Nephron progenitor cell (in vitro differentiated cells): ENCODE measurements at places on chromosomes 7 and 10.

DNA sequence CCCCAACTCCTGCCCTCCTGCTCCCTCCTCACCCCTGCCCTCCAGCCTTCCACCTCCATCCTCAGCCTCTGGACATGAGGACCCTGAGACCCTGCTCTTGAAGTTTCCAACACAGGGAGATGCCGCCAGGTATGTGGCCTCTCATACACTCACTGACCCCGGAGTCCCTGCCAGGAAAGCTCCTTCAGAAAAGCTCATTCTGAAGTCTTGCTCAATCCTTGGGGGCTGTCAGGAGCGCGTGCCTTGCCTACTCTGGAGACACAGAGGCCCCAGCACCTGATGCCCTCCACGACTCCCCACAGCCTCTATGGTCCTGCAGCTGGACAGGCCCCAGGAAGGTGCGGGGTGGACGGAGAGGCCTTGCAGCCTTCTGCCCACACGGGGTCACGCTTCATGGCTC, 11.0 kb downstream of the NUDT1 start:
- peak overlapping the region; percentile 74 for H3K27ac ChIP-seq
- H3K36me3 ChIP-seq = peaks cover 4% of the 10 kb centered on the region
- peaks cover 6% of the 10 kb centered on the region for H3K4me1 ChIP-seq
- no peak for DNase-seq

DNA sequence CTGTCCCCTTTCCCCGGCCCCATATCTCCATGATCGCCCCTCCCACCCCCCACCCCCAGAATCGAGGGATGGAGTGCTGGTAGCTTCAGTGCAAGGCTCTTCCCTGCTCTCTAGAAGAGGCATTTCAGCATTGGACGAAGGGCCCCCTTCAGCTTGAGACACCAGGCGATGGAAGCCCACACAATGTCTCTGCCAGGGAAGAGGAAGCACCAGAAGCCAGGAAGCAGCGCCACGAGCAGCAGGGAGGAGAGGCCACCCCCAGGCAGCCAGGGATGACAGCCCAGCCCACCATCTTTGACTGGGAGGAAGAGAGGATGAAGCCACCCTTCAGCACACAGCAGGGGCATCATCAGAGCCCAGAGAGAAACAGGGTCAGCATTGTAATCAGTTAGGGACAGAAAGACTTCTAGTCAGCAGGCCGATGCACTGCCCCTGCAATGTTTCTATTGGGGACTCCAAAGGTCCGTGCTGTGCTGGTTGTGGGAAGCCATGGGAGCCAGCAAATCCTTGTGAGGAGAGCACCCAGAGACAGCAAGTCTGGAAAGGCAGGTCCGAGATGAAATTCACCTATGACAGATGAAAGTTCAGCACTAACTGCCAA, 15.7 kb downstream of the TMEM72 start:
- no peak for DNase-seq
- H3K4me3 ChIP-seq = no peak overlapping the region
- H3K36me3 ChIP-seq = peaks cover 8% of the 10 kb centered on the region
- peaks cover 38% of the 10 kb centered on the region for H3K27me3 ChIP-seq

- H3K4me3 ChIP-seq = no peak overlapping the region
- no peaks in the 10 kb centered on the region for H3K36me3 ChIP-seq
- peaks cover 3% of the 10 kb centered on the region for H3K27me3 ChIP-seq
- no peak overlapping the region for H3K27ac ChIP-seq
Observed at GRCh38 chr7:104040666-104041065, 51.2 kb upstream of the RELN start.

DNA sequence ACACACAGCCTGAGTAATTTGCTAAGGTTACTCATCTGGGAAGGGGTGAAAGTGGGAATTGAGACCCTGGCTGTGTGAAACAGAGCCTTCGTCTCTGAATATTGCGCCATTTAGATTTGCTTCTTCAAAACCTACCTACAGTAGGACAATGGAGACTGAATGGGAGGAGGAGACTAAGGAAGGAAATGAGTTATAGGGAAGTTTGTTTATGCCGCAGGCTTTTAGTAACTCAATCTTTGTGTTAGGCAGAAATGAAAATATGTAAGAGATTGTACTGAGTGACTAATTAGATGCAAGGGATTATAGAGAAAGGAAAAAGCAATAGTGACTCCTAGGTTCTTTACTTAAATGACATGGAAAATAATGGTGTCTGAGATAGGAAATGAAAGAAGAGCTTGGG, 80.2 kb downstream of the KCND2 start:
- DNase-seq = no peak
- H3K36me3 ChIP-seq = no peaks in the 10 kb centered on the region
- H3K27ac ChIP-seq = peak overlapping the region; percentile 2
- H3K4me1 ChIP-seq = no peaks in the 10 kb centered on the region

DNA sequence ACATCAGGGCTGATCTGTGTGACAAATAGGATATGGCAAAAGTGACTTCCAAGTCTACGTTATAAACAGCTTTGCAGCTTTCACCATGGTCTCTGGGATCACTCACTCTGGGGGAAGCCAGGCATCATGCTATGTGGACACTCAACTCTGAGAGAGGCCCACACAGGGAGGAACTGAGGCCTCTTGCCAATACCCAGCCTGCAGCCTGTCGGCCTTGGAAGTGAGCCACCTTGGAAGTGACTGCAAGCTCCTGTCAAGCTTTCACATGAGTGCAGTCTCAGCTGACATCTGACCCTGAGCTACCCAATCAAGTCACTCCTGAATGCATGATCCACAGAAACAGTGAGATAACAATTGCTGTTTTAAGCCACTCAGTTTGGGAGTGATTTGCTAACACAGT, 56.5 kb downstream of the MMRN2 start:
- no peak overlapping the region for H3K4me3 ChIP-seq
- DNase-seq = no peak
- no peaks in the 10 kb centered on the region for H3K27me3 ChIP-seq
- H3K36me3 ChIP-seq = peaks cover 62% of the 10 kb centered on the region

GRCh38 chr7:142836426-142836825, 18.4 kb upstream of the EPHB6 start:
- H3K4me1 ChIP-seq = no peaks in the 10 kb centered on the region
- no peak overlapping the region for H3K27ac ChIP-seq
- no peak for DNase-seq
- H3K27me3 ChIP-seq = peaks cover 6% of the 10 kb centered on the region
- H3K4me3 ChIP-seq = no peak overlapping the region
- H3K36me3 ChIP-seq = no peaks in the 10 kb centered on the region

- H3K4me3 ChIP-seq = peak overlapping the region; percentile 13
- peaks cover 27% of the 10 kb centered on the region for H3K27me3 ChIP-seq
- DNase-seq = no peak
- peaks cover 67% of the 10 kb centered on the region for H3K4me1 ChIP-seq
- H3K27ac ChIP-seq = peak overlapping the region; percentile 8
Observed at GRCh38 chr10:78567680-78568455, 500.9 kb upstream of the ZMIZ1 start.

DNA sequence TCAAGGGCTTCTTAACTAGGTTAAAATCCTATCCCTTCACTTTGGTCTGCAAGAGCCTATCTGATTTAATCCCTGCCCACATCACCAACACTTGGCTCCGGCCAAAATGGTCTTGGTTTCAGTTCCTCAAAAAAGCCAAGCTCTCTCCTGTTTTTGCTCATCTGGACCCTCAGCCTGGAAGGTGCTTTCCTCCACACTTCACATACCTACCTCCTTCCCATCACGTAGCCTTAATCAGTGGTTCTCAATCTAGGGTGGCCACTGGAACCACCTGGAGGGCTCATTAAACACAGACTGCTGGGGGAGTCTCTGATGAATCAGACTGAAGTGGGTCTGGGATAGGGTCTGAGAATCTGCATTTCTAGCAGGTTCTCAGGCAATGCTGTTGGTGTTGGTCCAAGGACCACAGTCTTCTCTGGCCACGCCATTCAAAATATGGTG, 227.0 kb upstream of the AOAH start:
- H3K4me3 ChIP-seq = no peak overlapping the region
- peaks cover 10% of the 10 kb centered on the region for H3K27me3 ChIP-seq
- H3K27ac ChIP-seq = no peak overlapping the region
- H3K36me3 ChIP-seq = peaks cover 18% of the 10 kb centered on the region

- H3K36me3 ChIP-seq = no peaks in the 10 kb centered on the region
- no peak overlapping the region for H3K4me3 ChIP-seq
- H3K27ac ChIP-seq = no peak overlapping the region
- H3K27me3 ChIP-seq = peaks cover 6% of the 10 kb centered on the region
- H3K4me1 ChIP-seq = peaks cover 45% of the 10 kb centered on the region
Observed at GRCh38 chr7:55155351-55156117, 136.7 kb downstream of the EGFR start.

DNA sequence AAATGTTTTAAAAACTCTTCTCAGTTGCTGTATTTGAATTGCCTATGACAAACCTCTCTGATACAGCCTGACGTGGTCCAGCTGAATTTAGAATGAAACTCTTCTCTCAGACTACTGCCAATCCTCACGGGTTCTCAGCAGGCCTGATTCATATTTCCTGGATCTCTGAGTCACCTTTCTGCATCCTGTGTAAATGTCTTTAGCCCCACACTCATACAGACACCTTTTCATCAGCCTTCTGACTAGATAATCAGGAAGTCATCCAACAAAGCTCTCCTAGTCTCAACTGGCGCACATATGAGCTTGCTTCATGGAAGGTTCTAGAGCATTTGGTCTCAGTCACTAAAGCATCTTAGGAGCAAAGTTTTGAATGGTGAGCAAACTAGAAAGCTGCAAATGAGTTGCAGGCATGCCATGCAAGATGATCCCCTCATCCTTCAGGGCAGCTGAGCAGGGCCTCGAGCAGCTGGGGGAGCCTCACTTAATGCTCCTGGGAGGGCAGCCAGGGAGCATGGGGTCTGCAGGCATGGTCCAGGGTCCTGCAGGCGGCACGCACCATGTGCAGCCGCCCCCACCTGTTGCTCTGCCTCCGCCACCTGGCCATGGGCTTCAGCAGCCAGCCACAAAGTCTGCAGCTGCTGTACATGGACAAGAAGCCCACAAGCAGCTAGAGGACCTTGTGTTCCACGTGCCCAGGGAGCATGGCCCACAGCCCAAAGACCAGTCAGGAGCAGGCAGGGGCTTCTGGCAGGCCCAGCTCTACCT, 182.8 kb downstream of the ARHGAP12 start:
- H3K4me1 ChIP-seq = peaks cover 21% of the 10 kb centered on the region
- H3K27ac ChIP-seq = no peak overlapping the region
- no peaks in the 10 kb centered on the region for H3K36me3 ChIP-seq
- DNase-seq = no peak
- no peak overlapping the region for H3K4me3 ChIP-seq

DNA sequence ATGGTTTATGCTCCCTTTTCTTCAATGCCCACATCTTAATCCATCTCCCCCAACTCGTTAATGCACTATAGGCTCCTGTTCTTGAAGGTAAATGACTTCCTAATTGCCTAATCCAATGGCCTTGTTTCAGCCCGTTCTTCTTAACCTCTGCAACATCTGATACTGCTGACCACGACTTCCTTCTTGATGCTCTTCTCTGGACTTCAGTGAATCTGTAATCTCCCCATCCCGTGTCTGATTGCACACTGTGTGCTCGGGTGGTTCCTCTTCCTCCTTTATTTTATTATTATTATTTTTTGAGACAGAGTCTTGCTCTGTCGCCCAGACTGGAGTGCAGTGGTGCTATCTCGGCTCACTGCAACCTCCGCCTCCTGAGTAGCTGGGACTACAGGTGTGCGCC, 58.9 kb downstream of the HIPK2 start:
- H3K4me3 ChIP-seq = no peak overlapping the region
- H3K36me3 ChIP-seq = peaks cover 29% of the 10 kb centered on the region
- H3K27ac ChIP-seq = no peak overlapping the region
- no peak for DNase-seq

DNA sequence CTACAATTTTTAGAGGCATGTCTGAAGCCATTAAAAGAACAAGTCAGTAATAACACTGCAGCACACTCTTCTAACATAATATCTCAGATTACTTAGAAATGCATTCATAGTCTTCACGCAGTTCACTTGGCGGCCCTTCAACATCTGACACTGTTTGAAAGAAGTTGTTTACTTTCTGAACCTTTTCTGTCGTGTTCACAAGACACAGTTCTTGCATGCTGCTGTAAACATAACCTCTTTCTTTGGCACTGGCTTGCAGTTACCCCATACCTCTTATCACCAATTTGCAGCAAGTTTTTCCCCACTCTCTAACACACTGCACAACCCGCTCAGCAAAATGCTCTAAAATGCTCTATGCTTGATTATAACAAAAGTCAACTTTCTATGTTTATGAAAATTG, 12.0 kb downstream of the PIP4K2A start:
- H3K27me3 ChIP-seq = no peaks in the 10 kb centered on the region
- H3K4me3 ChIP-seq = no peak overlapping the region
- DNase-seq = no peak
- H3K4me1 ChIP-seq = peaks cover 36% of the 10 kb centered on the region

- H3K4me1 ChIP-seq = no peaks in the 10 kb centered on the region
- no peak overlapping the region for H3K27ac ChIP-seq
- no peak for DNase-seq
- H3K27me3 ChIP-seq = no peaks in the 10 kb centered on the region
- no peak overlapping the region for H3K4me3 ChIP-seq
Observed at GRCh38 chr10:52918714-52919305, 146.2 kb upstream of the MBL2 start.

GRCh38 chr7:1330801-1331425, 98.2 kb downstream of the UNCX start:
- H3K27me3 ChIP-seq = peaks cover 18% of the 10 kb centered on the region
- no peaks in the 10 kb centered on the region for H3K36me3 ChIP-seq
- DNase-seq = peak; percentile 4
- no peak overlapping the region for H3K4me3 ChIP-seq
- H3K27ac ChIP-seq = no peak overlapping the region

GRCh38 chr7:47751043-47751442, 169.1 kb upstream of the TNS3 start:
- no peak for DNase-seq
- H3K4me1 ChIP-seq = peaks cover 22% of the 10 kb centered on the region
- no peak overlapping the region for H3K4me3 ChIP-seq
- H3K27me3 ChIP-seq = peaks cover 13% of the 10 kb centered on the region

DNA sequence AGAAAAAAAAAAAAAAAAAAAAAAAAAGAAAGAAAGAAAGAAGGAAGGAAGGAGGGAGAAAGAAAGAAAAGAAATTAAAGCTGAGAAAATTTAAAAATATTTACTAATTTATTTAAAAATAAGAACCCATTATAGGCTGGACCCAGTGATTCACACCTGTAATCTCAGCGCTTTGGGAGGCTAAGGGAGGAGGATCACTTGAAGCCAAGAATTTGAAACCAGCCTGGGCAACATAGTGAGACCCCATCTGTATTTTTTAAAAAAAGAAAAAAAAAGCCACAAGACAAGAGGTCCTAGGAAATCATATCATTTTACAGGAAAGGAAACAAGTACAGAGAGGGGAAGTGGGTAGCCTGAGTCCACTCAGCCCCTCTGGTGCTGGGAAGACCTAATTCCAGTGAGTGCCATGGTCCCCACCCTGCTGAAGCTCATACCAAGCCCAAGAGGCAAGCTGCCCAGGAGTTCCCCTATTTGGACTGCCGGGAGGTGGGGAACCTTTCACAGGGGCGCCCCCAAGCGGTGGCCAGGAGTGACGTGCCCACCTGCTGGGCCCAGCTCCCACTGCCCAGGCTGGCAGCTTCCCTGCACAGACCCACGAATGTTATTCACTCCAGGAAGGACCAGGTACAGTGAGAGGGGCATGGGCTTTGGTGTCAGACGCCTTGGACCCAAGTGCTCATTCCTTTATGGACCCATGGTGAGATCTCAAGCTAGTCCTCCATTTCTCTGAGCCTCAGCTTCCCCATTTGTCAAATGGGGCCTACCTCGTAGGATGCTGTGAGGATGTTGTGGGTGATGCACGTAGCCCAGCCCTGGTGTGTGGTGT, 133.6 kb downstream of the ZMIZ1 start:
- H3K4me3 ChIP-seq = no peak overlapping the region
- no peaks in the 10 kb centered on the region for H3K27me3 ChIP-seq
- H3K4me1 ChIP-seq = peaks cover 32% of the 10 kb centered on the region
- DNase-seq = peak; percentile 65
- peak overlapping the region; percentile 36 for H3K27ac ChIP-seq
